ENCODE measurements at places on chromosomes 11 and 22. TPM values are rescaled to one million over a fixed set of nuclear protein-coding genes. Genes with fewer than 3 reads are reported as not detected.

GRCh38 chr11:128453444-128454336 lies 133.7 kb downstream of the ETS1 start:
- DNase-seq = peak; percentile 72

Gene GRM5
- total RNA-seq = not detected

DNA sequence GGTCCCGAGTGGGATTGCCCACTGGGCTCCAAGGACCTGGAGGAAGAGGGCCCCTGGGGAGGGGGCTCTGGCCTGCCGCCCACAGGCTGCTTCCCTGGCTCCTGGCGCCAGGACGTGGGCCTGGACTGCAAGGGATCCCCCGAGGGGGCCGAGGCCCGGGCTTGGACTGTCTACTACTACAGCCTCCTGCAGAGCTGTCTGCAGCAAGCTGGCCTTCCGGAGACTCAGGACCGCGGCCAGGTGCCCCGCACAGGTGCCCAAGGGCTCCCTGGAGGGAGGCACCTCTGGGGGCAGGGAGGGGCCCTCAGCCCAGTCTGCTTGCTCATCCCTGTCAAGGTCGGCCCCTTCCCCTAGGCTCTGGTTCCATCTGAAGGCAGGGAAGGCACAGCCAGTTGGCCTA lies 1.9 kb downstream of the CARNS1 start:
- no peak for DNase-seq

- no peak for DNase-seq
Observed at GRCh38 chr11:94325681-94326080, 21.3 kb downstream of the IZUMO1R start.

DNA sequence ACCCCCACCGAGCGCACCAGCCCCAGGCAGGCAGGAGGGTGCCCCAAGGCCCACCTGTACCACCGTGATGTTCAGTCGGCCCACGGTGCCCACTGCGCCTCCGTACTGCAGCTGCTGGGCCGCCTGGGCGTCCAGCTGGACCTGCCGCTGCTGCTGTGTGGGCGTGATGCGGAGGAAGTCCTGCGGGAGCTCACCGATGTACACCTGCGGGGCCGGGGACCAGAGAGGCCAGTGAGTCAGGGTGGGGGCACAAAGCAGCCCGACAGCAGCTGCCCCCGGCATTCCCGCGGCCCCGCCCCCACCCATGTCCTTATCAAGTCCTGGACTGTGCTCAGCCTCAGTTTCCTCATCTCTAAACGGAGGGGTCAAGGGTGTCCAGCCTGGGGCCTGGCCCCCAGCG lies 13.8 kb downstream of the TOLLIP start:
- DNase-seq = no peak

Gene GALNT18
- total RNA-seq = 25.3 TPM

GRCh38 chr22:27388090-27388600 lies 413.4 kb downstream of the MN1 start:
- DNase-seq = no peak

- DNase-seq = no peak
Observed at GRCh38 chr11:46903846-46904245, 14.5 kb downstream of the LRP4 start.

Gene PATE2
- 0.07 TPM for total RNA-seq

Gene OR8K3
- total RNA-seq = not detected

GRCh38 chr11:62456630-62457029 lies 37.8 kb downstream of the SCGB1A1 start:
- no peak for DNase-seq

- DNase-seq = no peak
Observed at GRCh38 chr22:28095316-28096095, 176.4 kb upstream of the PITPNB start.
